Left ventricle myocardium superior (tissue), 1 donor: ENCODE measurements at places on chromosomes 1 and 21. TPM values are rescaled to one million over a fixed set of nuclear protein-coding genes. Genes with fewer than 3 reads are reported as not detected.

- no peak for DNase-seq
These were observed 131.9 kb downstream of the CRB1 start for GRCh38 chr1:197399755-197400521.

DNA sequence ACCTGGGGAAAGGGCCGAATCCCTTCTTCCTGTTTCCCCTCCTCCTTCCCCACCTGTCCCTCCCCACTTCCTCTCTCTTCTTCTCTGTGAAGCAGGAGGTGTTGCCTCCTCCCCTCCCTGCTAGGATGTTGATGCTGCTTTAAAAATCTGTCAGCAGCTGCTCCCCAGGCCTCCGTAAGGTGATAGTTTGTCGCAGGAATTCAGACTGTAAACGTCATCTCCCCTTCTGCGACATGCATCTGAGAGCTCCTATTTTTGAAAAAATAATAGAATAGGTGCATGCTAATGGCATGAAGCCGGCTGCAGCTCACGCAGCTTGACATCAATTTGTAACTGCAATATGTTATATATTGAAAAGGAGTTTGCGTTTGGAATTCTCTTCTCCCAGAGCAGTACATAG is 70.1 kb downstream of the KAZN start:
- no peak for DNase-seq

DNA sequence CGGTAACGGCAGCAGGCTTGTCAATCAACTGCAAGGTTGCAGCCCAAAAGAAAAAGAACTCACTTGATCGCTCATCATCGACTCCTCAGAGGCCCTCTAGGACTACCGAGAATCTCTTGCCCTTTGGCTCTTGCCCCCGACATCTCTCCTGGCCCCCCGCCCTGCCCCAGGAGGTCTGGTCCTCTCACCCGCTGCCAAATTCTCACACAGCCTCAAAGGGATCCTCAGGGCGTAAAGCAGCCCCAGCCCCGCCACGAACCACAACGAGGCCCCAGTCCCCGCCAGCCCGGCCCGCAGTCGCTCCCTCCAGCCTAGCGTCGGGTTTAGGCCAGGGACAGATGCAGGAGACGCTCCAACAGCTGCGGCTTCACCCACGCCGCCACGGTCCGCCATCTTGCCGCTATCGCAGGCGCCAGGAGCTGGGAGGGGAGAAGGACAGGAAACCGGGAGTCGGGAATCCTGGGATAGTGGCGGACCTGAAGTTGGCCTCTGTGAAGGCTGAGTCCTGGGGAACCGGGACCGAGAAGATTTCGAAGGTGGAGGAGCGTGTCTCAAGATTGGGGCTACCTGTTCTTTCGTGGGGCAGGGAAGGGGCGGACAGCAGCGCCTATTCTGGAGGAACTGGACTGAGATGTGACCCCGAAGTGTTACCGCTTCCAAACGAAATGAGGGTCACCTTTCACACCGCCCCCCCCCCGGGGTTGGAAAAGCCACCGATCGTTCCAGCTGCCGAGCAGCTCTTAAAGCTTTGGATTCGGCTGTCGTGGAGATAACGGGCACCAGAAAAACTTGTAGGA is at the start of gene ST7L:
Gene ST7L (minus strand): TSS at position 421 of the 797 bp plus-strand sequence. CDS start 28 bp downstream, at position 393.
- peak; percentile 84 for DNase-seq

GRCh38 chr21:36697851-36698384 is 997 bp upstream of the SIM2 start:
- no peak for DNase-seq

DNA sequence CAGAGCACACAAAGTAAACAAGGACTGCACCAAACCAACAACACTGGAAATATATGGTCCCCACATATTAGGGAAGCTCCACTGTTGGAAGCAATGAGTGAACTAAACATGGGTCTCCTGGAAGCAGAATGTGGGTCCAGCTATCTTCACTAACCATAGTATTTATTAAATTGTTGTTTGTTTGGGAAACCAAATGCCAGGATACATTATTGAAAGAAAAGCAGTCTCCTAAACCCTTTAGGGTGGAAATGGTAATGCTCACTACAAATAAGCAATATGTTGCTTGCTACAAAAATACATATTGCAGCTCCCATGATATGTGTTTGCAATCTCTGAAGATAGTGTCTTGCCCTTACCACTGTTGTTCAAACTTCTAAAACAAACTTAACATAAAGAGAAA is 2.2 kb downstream of the NEGR1 start:
- DNase-seq: no peak

DNA sequence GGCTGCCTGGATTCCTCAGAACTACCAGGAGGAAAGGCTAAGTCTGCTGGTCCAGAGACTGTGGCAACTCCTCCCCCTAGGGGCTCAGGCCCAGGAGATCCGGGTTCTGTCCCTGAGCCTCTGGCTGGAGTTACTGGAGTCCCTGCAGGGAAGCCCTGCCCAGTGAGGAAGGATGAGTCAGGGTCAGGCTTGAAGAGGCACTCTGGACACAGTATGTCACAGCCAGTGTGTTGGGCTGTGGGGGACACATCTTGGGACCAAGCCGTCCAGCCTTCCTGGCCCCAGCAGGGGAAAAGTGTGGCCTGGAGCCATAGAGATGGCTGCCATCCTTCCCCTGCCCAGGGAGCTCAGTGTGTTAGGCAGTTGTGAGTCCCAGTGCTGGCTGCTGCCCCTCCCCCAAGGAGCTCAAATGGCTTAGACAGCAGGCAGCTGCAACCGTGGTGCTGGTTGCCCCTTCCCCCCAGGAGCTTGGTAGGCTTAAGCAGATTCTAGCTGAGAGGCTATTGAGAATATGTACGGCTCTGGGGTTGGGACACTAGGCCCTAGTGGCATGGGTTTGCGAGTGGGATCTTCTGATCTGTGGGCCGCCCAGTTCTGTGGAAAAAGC is 28.2 kb upstream of the RABGAP1L start:
- DNase-seq: no peak

Gene DRAM2
- 38.2 TPM for total RNA-seq
